ENCODE measurements at places on chromosomes 11 and 22. TPM values are rescaled to one million over a fixed set of nuclear protein-coding genes. Genes with fewer than 3 reads are reported as not detected.

DNA sequence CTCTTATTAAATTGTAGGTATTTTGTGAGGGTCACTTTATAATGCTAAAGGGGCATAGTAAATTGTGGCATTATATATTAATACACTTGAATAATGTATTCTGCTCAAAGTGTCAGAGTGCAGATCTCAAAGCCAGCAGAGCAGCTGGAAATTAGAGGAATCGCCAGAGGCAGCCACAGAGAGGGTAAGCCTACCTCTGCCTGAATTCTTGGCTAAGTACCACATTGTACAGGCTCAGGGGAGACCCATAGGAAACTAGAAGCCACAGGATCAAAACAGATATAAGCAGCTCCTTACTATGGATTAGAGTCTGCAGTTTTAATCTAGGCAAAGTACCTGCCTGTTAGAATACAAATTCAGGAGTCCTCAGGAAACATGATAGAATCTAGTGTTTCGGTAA is 249.3 kb downstream of the DDX10 start:
- H3K4me3 ChIP-seq = no peak overlapping the region
- no peak overlapping the region for H3K27ac ChIP-seq
- no peak for DNase-seq
- no peaks in the 10 kb centered on the region for H3K36me3 ChIP-seq
- no peaks in the 10 kb centered on the region for H3K4me1 ChIP-seq
- no peaks in the 10 kb centered on the region for H3K27me3 ChIP-seq

DNA sequence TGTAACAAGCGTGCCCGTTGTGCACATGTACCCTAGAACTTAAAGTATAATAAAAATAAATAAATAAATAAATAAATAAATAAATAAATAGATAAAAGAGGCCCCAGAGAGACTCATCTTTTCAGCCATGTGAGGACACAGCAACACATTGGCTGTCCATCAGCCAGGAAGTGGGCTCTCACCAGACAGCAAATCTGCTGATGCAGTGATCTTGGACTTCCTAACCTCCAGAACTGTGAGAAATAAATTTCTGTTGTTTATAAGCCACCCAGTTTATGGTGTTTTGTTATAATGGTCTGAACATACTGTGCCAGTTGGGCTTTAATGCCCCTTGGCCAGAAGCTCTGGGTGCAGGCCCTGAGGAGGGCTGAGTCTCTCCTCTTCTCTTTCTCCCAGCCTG is 42.2 kb upstream of the CD44 start:
- H3K4me3 ChIP-seq = no peak overlapping the region
- DNase-seq = no peak
- no peak overlapping the region for H3K27ac ChIP-seq
- no peaks in the 10 kb centered on the region for H3K36me3 ChIP-seq
- peaks cover 10% of the 10 kb centered on the region for H3K4me1 ChIP-seq
- H3K27me3 ChIP-seq = no peaks in the 10 kb centered on the region

GRCh38 chr11:124315052-124315451 is 1.3 kb upstream of the OR8D1 start:
- no peak overlapping the region for H3K4me3 ChIP-seq
- H3K27ac ChIP-seq = no peak overlapping the region

Gene BRSK2
- 0.09 TPM for polyA plus RNA-seq

Gene RAB39A
- not detected for polyA plus RNA-seq

All from keratinocyte (primary cell).